ENCODE measurements at places on chromosomes 5 and 9.

GRCh38 chr5:106854105-106854687 is 816.5 kb downstream of the EFNA5 start:
- no peak for DNase-seq

DNA sequence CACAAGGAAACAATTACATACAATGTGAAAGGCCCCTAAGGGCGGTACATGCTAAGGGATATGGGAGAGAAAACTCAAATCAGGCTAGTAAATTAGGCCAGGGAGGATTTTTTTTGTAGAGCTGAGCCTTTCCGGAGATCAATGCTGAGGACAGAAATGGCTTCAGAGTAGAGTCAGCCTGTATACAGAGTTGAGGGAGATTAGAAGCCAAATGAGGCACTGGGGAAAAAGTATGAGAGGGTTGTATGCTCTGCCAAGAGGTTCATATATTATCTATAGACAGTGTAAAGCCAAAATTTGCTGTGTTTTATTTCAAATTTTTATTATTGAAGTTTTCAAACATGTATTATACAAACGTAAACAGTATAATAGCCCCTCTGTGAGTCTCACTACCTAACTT is 103.1 kb downstream of the BNC2 start:
- DNase-seq: no peak

DNA sequence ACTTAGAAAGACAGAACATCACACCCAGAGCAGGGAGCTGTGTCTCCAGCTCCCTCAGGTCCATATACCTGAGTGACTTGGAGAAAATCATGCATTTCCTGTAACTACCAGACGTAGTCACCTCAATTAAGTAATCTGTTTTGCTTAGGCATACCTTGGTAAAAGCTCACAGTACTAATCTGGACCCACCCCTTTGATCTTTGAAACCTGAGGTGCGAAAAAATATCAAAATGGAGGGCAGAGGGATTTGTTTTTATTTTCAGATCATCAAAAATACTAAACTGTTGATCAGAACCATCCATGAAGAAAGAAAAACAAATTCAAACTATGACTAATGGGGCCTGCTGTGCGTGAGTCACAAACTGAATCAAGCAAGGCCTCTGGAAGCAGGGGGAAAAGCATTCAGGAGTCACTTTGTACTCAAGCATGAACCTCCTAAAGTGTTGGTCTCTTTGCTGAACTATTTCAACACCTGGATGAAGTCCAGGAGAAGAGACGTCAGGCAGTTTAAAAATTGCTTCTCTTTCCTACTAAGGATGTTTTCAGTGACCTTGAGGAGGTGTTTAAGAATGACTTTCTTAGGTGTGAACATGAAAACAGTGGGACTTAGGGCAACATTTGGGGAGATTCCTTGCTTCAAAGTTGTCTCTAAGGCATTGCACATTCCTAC is 76.3 kb downstream of the MUSK start:
- no peak for DNase-seq

GRCh38 chr9:137671721-137672120 is 52.9 kb downstream of the EHMT1 start:
- DNase-seq: no peak

- no peak for DNase-seq
These were observed 104.2 kb upstream of the ELL2 start for GRCh38 chr5:96065685-96066385.

DNA sequence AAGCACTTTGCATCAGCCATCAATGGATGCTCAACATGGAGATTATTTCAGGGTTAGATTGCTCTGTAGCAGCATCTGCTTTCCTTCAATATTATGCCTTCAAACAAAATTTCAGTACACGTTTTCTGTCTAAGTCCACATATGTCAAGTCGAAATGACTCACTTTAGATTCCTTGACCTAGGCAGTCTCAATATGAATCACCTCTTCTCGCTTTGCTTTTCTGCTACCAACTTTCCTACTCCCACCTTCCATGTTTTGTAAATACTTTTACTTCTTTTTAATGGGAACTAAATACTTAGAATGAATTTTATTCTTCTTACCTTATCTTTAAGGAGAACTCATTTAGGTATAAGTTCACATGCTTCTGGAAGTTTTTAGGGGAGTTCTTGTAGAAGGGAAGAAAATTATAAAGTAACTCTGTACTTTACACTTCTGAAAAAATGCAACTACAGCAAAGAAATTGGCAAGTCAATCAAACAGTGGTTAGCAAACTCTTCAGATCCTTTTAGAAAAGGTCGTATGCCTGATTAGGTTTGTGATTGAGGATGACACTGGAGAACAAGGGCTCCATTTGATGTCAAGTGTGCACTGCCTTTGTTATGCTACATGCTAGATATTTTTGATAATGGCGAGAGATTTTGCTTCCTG is 478.5 kb upstream of the SMARCA2 start:
- DNase-seq: no peak

GRCh38 chr9:18543406-18544192 is 69.6 kb downstream of the ADAMTSL1 start:
- no peak for DNase-seq

- DNase-seq: no peak
These were observed 630.6 kb upstream of the SGCD start for GRCh38 chr5:155696362-155696761.

DNA sequence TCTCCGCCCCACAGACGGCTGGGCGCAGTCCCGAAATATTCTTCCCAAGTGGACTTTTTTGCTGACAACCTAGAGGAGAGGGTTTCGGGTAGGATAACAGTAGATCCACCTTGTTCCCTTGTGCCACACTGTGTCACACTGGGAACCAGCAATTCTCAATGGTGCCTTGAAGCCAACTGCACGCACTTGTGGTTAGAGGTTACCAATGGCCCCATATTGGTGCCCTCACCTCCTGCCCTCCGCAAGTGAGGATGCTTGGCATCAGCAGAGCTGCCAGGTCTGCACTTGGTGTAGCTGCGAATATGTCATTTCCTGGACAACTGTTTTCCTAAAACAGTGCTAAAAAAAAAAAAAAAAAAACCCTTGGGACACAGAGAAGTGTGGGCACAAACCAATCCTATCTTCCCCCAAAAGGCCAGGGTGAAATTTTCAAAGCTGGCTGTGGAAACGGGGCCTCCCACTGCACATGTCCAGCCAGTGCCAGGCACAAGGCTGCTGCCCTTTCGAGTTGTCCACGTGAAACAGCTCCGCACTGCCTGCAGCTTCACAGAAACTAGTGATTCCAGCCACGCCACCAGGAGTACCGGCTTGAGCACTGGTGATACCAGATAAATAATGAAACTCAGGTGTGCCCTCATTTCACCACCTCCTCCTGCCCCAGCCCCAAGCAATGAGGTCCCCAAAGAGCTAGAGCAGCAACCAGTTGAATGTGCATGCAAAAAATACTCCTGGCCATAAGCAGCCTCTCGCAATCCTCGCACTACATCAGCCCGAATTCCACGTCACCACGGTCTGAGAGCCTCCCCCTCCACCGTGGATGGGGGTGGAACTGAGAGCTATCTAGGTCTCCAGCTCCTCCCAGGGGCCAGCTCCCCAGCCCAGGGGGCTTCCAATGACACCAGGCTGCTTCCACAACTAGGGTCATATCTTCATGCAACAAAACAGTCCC is 51.2 kb downstream of the USP20 start:
- DNase-seq: no peak

DNA sequence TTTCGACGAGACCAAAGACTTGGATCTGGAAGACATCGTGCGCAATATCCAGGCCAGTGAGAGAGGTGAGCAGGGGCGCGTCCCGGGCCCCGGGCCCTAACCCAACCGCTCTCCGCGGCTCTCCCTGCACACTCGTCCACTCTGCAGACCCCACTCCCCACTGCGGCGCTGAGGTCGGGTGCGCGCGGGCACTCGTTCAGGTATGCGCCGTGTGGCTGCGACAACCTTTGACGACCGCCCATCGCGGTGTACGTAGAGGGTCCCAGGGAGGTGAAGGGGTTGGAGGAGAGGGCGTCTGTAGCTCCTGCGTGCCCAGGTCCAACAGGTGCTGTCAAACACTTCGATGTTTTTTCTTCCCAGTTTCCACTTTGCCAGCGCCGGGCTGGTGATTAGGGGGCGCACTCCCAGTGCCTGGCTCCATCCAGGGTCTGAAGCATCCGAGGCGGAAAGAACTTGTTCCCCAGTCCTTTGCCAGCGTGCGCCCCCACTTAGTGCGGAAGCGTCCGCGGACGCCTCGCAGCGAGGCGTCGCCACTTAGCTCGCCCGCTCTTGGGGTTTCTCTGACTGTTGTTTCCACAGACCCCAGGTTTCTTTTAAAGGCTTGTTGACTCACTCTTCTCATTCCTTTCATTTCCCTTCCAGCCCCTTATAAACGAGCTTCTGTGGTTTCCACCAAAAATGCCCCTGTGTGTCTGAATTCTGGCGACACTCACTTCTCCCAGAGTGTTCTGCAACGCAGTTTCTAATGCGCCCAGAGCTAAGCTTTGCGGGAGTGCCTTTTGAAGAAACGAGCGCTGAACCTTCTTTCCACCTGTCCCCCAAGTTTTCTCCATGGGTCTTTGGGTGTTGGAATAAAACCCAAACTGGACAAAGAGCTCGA is 1.6 kb downstream of the NPR3 start:
- no peak for DNase-seq

- no peak for DNase-seq
These were observed 146.2 kb downstream of the RGS3 start for GRCh38 chr9:113609562-113610318.

DNA sequence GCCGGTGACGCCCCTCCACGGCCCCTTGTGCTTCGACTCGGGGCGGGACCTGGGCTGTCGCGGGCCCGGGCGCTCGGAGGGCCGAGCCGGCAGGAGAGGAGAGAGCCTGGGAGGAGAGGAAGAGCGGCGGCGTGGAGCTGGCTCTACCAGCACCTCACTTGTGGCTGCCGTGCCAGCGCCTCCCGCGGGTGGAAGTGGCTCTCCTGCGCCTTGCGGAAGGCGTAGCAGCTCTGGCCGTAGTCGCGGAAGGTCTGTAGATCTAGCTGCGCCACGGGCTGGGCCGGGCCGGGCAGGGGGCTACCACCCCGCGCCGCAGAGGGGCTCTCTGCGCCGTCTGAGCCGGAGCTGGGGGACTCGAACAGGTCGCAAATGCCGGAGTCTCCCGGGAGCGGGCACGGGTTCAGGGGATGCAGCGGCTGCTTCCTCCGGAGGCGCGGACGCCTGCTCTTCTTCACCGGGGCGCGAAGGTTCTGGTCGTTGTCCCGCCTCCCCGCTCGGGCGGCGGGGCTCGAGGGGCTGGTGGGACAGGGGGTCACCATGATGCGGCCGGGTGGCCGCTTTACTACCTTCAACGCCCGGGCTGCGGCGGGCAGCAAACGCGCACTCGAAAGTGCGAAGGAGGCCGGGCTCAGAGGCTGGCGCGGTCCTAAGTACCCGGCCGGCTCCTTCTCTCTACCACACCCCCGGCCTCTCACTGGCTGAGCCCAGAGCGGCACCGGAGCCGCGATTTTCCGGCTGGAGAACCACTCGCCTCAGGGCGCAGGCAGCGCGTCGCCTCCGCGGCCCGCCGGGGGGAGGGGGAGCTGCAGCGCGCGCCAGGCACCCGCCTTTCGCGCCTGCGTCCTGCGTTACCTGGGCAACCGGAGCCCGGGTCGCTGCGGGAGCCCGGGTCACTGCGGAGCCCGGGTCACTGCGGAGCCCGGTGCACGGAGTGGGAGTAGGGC is at the start of gene CCNO:
Gene CCNO, minus strand, starts transcription at position 624 of the 944 bp plus-strand sequence. Its CDS starts 85 bp downstream, at position 539.
- peak; percentile 36 for DNase-seq

GRCh38 chr5:40987349-40987748 is 78.1 kb downstream of the C7 start:
- no peak for DNase-seq

- peak; percentile 35 for DNase-seq
These were observed at the start of gene ARL10 for GRCh38 chr5:176365351-176366231. TSS of gene ARL10 (plus strand) at chr5:176365487. CDS start at chr5:176365564, 77 bp downstream.

DNA sequence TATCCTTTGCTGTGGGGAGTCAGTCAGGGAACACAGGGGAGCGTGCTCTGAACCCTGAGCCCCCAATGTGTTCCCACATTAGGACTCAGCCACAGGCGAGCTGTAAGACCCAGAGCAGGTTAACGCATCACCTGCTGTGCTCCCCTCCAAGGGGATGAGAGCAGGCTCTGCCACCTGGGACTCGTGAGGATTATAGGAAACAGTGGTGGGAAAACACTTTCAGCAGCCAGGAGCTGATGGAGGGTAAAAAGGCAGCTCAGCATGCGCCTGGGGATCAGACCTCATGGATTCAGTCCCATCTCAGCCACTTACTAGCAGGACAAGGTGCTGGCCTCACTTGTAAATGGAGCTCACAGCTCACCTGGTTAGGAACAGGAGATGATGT is 9.2 kb downstream of the JADE2 start:
- no peak for DNase-seq

- no peak for DNase-seq
These were observed 143.3 kb downstream of the CDC42SE2 start for GRCh38 chr5:131406975-131407638.

GRCh38 chr5:169746147-169746694 is 109.1 kb downstream of the DOCK2 start:
- DNase-seq: no peak

GRCh38 chr5:20601678-20602100 is 613.7 kb upstream of the CDH18 start:
- no peak for DNase-seq

DNA sequence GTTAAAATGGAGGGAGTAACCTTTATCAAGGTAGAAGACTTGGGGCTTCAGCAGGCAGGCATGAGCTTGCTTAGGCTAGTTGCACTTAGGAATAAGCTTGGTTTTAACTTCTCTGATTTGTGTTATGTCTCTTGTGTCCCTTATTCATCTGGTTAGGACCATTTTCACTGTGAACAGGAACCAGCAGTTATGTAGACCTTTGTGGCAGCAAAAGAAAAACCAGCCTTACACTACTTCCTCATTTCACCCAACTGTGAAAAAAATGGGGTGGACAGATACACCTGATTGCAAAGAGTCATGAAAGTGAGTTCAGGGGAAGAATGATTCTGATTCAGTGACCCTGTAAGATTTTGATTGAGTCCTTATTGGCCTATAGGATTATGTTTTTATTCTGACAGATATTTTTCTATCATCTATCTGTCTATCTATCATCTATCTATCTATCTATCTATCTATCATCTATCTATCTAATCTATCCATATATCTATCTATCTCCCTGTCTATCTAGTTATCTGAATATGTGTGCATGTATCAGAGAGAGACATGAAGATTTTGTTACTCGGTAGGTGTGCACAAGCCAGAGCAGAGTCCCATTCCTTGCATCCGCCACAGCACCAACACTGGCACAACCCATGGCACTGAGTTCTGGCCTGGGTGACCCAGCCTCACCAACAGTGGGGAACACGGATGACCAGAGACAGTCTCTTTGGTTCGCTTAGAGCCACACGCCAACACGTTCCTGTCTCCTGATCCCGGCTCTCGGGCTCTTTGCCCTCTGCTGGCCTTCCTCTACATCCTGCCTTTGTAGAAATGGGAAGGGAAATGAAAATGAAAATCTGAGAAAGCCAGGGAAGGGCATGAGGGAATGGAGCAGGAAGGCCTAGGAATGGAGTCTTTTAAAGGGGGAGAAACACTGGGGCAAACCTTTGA is 1.3 kb upstream of the ZNF366 start:
- DNase-seq: no peak

GRCh38 chr9:111986035-111986556 is 89.5 kb downstream of the UGCG start:
- no peak for DNase-seq

DNA sequence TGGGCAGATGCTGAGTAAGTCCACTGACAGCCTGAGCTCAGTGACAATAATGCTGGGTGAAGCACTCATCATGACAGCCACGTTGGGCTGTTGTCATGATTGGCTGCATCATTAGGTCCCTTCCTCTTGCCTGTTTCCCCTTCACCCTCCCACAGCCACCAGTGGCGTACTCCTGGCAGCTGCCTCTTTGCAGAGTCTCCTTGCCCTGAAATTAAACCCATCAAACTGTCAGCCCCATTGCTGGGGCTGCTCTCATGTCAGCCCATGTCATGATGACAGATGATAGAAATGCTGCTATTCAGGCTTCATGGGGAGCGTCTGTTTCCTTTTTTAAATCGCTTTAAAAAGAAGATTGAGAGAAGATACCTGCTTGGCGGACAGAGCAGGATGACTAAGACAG is 327.4 kb downstream of the AGTPBP1 start:
- no peak for DNase-seq

Data from activated CD4-positive, alpha-beta T cell treated with anti-CD3 and anti-CD28 coated beads for 1 hour (primary cell).